Fibroblast of skin of scalp (primary cell): ENCODE measurements at places on chromosomes 7 and 10.

DNA sequence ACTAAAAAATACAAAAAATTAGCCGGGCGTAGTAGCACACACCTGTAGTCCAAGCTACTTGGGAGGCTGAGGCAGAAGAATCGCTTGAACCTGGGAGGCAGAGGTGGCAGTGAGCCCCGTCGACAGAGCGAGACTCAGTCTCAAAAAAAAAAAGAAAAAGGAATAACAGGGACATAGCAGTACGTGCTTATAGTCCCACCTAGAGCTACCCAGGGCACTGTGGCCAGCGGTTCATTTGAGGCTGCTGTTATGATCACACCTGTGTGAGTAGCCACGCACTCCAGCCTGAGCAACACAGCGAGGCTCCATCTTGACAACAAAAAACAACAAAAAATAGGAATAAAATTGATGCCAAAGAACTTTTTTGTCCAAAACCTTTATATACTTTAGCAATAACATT, 17.1 kb downstream of the WAPL start:
- no peak for DNase-seq

GRCh38 chr7:37445790-37446189, 2.9 kb downstream of the ELMO1 start:
- no peak for DNase-seq

GRCh38 chr10:51699145-51699474, 285 bp downstream of the CSTF2T start:
- no peak for DNase-seq

GRCh38 chr7:15669443-15670090, 16.9 kb downstream of the MEOX2 start:
- no peak for DNase-seq

- no peak for DNase-seq
Measured at GRCh38 chr10:81730891-81731290, 144.1 kb upstream of the NRG3 start.

DNA sequence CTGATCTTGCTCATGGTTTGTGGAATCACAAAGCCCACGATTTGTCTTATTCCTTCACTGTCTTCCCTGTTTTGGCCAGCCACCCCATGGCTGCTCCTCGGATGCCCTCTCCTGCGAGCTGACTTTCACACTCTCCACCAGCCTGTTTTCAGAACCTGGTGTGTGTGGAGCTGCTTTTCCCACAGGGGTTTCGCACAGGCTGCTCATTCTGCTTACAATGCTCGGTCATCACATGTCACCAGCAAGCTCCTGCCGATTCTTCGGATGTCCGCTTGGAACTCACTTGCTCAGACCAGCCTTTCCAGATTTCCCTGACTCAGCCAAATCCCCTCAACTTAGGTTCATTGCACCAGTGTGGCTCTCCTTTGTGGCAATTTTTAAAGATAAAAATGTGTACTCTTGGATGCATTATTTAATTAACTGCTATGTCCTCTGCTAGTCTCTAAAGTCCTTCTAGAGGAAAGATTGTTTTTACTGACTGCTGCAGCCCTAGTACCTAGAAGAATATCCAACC, 1018.6 kb upstream of the LRRTM3 start:
- no peak for DNase-seq

GRCh38 chr10:128633864-128634540, 507.8 kb upstream of the MKI67 start:
- DNase-seq = peak; percentile 67

DNA sequence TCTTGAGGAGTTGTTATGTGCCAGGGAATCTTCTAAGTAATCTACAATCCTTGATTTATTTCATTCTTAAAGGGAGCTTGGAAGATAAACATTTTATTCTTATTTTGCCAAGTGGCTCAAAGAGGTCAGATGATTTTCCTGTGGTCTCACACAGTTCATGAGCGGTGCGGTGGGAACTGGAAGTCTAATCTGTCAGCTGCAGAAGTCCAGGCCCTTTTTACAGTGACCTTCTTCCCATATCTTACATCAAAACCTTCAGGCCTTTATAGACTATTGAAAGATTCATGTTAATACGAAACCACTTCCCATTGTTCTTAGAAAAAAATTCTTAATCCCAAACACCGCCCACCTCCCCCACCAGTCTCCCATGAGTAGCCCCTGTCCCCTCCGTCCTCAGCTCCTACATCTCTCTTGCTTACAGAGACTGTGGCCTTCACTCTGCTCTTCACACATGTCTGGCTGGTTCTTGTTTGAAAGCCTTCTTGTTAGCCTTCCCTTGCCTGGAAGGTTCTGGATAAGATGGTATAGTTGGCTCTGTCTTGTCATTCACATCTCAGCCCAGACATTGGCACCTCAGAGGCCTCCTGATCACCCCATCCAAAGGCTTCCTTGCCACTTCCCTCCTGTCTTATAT, 61.5 kb downstream of the ITGA8 start:
- no peak for DNase-seq

- no peak for DNase-seq
Measured at GRCh38 chr10:17422931-17423330, 31.5 kb downstream of the ST8SIA6 start.

DNA sequence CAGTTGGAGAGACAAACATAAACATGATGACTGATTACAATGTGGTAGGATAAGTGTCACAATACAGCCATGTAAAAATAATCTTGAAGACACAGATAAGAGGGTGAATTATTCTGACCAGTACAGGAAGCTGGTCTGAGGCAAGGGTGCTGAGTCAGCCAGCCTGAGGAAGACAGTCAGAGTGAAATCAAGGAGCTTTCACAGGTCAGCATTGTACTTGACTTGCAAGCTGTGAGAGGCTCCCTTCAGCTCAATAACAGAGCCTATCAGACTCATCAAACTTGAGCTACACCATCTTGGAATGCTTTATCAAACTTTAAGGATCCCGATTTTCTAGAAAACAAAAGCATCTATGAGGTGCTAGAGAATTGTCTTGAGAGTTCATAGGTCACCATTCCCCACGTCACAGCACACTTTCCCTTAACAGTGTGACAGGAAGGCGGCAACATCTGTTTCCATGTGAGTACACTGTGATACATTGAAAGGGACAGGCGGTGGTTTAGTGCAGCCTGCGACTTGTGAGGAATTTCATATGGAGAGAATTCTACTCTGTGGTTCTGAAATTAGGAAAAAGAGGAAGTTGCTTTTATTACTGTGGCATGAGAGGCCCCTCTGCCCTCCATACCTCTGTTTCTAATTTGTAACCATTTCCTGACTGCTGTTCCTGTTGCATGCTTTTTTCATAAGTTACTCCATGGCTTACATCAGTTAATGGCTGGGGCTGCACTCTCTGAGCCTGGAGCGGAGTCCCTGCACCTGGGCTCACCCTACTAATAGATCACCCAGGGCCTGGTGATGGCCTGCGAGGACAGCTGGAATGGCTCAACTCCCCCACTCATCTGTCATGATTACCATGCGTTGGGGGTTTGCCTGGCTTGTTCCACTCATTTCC, 417.1 kb downstream of the SUGCT start:
- DNase-seq = peak; percentile 68

DNA sequence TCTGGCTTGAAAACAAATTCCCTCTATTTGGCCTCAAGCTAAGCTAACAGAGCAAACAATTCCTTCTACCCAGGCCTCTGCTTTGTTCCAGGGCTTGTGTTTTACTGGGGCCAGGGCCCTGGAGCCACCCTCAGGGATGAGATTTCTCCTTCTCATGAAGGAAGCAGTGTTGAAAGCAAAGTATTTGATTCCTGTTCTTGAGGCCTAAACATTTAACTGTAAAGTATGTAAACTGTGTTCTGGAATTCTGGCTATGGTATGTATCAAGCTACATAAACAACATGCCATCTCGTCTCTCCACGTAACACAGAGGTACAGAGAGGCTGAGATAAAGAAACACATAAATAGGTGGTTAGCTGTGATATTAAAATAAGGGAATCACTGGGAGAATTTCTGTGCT, 81.8 kb downstream of the HERPUD2 start:
- DNase-seq = peak; percentile 20

GRCh38 chr7:85001495-85002345, 185.1 kb downstream of the SEMA3D start:
- no peak for DNase-seq

GRCh38 chr10:74282848-74283210, 131.8 kb downstream of the ADK start:
- peak; percentile 22 for DNase-seq

- DNase-seq = peak; percentile 43
Measured at GRCh38 chr10:87927091-87927490, 63.7 kb downstream of the PTEN start.

DNA sequence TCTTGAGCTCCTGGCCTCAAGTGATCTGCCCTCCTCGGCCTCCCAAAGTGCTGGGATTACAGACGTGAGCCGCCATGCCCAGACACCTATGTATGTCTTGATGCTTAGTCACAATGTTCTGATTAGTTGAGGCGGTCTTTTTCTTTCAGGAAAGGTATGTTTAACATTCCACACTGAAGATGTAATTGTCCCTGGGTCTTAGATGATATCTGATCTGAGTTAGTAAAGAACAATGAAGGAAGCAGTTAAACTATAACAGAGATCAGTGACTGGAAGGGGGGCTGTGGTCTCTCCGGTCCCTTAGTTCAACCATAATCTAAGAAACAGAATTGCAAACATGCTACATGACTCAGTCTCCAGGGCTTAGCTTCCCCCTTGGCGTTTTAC, 31.5 kb upstream of the SH2D4B start:
- DNase-seq = peak; percentile 61

GRCh38 chr7:102028206-102028826, 210.9 kb downstream of the CUX1 start:
- no peak for DNase-seq

GRCh38 chr10:110852947-110853346, 18.8 kb upstream of the PDCD4 start:
- DNase-seq = no peak

GRCh38 chr10:69377191-69377590, 39.5 kb downstream of the TACR2 start:
- no peak for DNase-seq

DNA sequence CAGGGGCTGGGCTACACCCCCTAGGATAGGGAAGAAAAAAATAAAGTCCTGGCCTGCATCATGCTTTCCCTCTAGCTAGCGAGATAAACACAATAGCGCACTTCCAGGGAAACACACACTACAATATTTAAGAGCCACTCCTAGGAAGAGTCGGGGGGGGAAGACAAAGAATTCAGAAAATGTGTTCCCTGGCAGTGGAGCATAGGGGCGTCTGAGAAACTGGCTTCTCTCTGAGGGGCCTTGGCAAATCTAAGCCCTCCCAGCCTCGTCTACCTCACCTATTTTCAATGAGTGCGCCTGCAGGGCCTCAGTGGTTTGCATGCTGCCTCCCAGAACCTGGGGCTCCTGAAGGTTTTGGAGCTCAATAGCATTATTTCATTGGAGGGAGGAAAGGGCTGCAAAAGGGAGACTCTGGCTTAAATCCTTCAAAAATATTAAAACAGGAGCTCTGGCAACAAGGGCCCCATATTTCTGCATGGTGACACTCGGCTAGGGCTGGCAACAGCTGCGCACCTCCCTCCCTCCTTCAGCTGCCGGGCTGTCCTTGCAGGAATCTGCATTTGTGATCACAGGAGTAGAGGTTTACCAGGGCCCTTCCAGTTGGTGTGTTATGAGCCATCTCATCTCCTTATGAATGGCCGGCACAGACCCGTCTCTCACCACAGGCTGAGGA, 10.8 kb downstream of the ANXA11 start:
- DNase-seq = no peak

DNA sequence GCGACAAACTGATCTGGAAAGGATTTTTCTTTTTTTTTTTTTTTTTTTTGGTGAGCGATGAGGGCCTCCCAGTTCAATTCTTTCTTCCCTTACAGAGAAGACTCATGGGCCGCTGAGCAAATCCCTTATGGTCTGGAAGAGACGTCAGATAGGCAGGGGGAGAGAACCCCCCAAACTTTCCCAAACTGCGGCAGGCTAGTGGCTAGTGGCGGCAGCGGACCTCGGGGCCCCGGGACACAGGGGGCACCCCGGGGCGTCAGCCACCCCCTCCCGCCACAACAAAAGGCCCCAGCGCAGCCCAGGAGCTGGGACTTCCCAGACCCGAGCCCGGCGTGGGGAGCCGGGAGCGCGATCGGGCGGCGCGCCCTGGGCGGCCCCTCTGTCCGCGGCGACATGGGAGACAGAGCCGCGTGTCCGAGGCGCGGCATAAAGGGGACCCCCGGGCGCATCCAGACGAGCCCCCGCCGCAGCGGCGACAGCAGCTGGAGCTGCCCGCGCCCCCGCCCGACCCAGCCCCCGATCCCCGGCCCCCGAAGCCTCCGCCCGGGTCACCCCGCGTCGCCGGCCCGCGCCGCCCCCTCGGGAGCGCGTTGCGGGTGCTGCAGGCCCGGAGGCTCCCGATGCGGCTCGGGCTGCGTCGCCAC, 755 bp downstream of the FAM171A1 start:
- DNase-seq = peak; percentile 37

GRCh38 chr10:60566096-60566495, 176.4 kb upstream of the ANK3 start:
- no peak for DNase-seq

GRCh38 chr10:109932968-109933367, 9.7 kb upstream of the XPNPEP1 start:
- DNase-seq = no peak

DNA sequence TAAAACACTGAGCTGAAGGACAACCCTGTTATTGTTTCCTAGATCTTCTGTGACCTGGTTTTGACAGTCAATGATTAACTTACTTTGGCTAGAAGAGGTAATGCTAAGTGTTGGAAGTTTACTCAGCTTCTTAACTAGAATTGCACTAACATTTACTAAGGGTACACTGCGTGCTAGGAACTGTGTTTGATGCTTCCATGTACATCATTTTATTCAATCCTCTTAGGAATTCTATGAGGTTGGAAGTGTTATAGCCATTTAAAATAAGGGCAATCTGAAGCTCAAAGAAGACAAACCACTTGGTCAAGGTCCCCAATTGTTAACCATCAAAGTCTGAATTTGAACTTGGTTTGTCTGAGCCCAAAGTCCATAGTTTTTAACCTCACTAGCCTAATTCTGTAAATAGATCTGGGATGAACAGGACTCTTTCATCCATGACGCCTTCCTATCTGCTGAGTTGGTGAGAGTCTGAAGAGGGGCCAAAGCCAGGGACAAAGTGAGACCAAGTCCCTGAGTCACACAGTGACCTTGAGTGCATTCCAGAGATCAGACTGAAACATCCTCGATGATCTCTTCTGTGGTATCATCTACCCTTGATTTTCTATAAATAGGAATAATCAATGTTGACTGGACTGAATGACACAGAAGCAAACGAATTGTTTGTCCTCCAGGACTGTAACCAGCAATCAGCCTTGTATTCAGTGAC, 29.2 kb upstream of the ZNRF2 start:
- no peak for DNase-seq

- DNase-seq = no peak
Measured at GRCh38 chr7:139886899-139887298, 57.8 kb downstream of the TBXAS1 start.
